ENCODE measurements at places on chromosomes 7 and 10.

- DNase-seq, result no peak
Measured at GRCh38 chr7:155790666-155791065, 21.6 kb downstream of the SHH start.

- no peak for DNase-seq
Measured at GRCh38 chr7:32582036-32582435, 86.7 kb downstream of the AVL9 start.

DNA sequence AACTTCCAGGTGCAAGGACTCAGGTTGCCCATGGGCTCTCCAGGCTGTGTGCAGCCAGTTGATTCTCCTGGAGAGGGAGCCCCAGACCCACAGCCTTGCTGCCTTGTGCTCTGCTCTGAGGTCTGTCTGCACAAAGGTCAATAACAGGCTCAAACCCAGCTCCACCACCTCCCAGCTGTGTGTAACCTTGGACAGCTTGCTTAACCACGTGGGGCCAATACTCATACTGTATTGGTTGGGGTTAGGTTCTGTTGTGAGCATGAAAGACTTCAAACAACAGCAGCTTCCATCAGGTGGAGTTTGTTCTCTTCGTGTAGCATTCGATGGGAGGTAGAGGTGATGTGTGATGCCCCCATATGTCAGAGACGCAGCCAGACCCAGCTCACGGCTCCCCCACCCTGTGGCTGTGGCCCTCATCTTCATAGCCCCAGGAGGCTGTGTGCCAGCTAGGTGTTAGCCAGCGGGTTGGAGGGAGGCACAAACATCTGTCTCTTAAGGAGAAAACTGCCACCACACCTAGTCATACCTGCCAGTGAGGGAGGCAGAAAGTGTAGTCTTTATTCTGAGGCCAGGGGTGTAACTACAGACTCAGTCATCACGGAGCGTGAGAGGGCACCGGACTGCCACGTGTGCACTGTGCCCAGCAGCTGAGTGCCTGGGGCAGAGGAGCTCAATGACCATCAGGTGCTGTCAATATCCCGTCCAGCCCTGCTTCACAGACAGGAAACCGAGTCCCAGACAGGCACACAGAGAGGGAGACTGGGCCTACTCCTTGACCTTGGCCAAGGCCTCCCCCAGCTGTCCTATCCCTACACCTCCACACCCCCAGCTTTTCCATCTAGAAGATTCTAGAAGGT lies 8.1 kb upstream of the POLD2 start:
- DNase-seq, result no peak

DNA sequence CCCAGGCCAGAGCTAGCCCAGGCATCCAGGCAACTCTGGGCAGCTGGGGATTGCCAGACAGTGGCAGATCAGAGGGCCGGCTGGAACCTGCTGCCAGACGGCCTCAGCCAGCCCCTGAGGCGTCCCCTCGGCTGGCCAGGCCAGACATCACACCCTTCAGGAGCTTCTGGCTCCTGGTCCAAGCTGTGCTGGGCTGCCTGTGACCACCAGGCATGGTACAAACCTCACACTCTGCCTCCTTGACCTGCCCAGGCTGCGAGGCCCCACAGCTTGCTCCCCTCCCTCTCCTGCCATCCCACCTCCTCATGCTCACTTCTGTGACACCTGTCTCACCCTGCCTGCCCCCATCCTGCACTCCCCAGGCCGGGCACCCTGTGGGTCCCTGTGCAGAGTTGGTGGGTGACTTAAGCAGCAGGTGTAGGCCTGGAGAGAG lies 5.7 kb downstream of the DEPP1 start:
- DNase-seq, result no peak

DNA sequence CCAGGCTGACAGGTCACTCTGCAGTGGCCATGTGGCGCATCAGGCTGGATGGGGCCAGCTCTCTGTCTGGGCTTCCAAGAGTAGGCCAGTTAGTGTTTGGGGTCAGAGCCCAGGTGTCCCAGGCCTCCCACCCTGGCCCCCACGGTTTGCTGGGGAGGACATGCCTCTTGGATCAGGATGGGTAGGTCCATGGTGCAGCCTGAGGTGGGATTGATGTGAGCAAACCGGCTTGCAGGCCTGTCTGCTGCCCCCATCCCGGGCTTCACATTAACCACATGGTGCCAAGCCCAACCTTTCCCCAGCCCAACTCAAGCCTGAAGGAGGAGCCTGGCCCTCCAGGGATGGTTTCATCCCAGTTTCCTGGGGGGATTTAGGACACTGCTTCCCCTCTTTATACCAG lies 39.2 kb downstream of the LDB3 start:
- no peak for DNase-seq

DNA sequence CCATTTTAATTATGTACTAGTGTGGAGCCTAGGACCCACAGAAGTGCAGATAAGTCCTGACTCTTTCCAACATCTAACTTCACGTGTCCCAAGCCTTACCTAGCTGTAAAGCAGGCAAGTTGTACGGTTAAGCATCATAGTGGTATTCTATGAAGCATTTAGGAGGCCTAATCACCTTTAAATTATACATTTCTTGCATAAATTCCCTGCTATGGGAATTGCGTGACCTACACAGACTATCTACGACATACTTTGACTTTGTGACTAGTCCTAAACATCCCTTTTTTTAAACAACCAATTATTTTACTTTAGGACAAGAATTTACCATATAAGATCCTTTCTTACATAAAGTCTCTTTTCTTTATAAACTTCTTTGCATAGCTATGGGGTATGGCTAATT lies 37.7 kb upstream of the LRGUK start:
- no peak for DNase-seq

GRCh38 chr10:58590924-58591323 lies 78.3 kb downstream of the BICC1 start:
- no peak for DNase-seq

GRCh38 chr10:129971381-129972144 lies 7.5 kb upstream of the EBF3 start:
- no peak for DNase-seq

GRCh38 chr10:109633846-109634245 lies 289.5 kb downstream of the XPNPEP1 start:
- no peak for DNase-seq

DNA sequence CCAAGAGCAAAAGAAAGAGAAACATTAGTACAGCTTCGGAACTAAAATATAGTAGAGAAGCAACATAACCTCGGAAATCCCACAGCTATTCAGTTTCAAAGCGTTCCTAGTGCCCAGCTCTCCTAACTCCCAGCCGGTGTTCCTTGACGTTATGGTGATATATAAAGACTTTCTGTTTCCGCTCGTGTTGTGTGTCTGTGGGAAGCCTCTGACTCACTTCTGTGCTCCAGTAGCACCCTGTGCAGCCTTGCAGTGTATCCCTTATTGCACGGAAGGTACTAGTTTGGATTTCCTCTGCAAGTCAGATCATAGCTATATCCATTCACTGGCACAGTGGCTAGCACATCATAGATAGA lies 535 bp downstream of the ASAH2B start:
- DNase-seq, result peak; percentile 13

- DNase-seq, result no peak
Measured at GRCh38 chr7:89091550-89091949, 296.0 kb upstream of the TEX47 start.

All from central memory CD4-positive, alpha-beta T cell (primary cell).